ENCODE measurements at places on chromosomes 7 and 10. TPM values are rescaled to one million over a fixed set of nuclear protein-coding genes. Genes with fewer than 3 reads are reported as not detected.

ELOVL3 gene
- total RNA-seq, result not detected

NPY4R gene
- total RNA-seq, result not detected

CDHR1 gene
- total RNA-seq, result 0.13 TPM

HOXA1 gene
- total RNA-seq, result 0.93 TPM

WDR37 gene
- 34.6 TPM for total RNA-seq

NACAD gene
- 0.66 TPM for total RNA-seq

VWDE gene
- 0.50 TPM for total RNA-seq

TDRD1 gene
- not detected for total RNA-seq

CPEB3 gene
- 2.0 TPM for total RNA-seq

ARHGEF35 gene
- total RNA-seq, result 0.53 TPM

ZNF12 gene
- total RNA-seq, result 21.3 TPM

CPN1 gene
- not detected for total RNA-seq

MCU gene
- 31.5 TPM for total RNA-seq

GPR37 gene
- total RNA-seq, result 4.1 TPM

TIMM23B gene
- total RNA-seq, result 19.5 TPM

DNMBP gene
- 68.1 TPM for total RNA-seq

GTPBP10 gene
- total RNA-seq, result 24.9 TPM

EGR2 gene
- total RNA-seq, result 0.13 TPM

TLX1 gene
- total RNA-seq, result not detected

CELF2 gene
- 19.5 TPM for total RNA-seq

PWWP2B gene
- total RNA-seq, result 7.7 TPM

WAC gene
- 102 TPM for total RNA-seq

UNCX gene
- total RNA-seq, result not detected

LIPJ gene
- total RNA-seq, result not detected

NEUROD6 gene
- total RNA-seq, result not detected

PDZD7 gene
- total RNA-seq, result 0.50 TPM

PTCD1 gene
- total RNA-seq, result 3.3 TPM

Data from thoracic aorta endothelial cell (primary cell).